Stimulated activated CD4-positive, alpha-beta T cell treated with anti-CD3 and anti-CD28 coated beads, Interleukin-15, amount 100 ng/mL, for 24 hours (primary cell): ENCODE measurements at places on chromosomes 4 and X.

GRCh38 chr4:168557658-168558057, 60.8 kb downstream of the PALLD start:
- DNase-seq, result no peak

DNA sequence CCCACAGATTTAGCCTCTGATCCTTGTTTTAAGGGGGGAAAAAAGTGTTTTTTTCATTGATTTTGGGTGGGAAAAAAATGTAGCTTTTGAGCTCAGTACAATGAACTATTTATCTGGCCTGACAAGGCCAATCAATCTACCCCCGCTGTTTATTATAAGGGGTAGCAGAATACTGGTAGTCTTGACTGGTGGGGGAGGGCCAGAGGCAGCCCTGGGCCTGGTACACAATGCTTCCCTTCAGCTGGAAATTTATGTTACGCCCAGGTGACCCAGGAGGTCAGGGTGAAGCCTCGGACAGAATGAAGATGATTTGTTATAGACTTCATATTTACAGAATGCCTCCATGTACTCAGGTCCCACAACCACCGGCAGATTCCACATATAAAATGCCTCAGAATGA, 143.2 kb downstream of the SH3KBP1 start:
- DNase-seq, result no peak

GRCh38 chr4:13627178-13627605, 333 bp downstream of the BOD1L1 start:
- peak; percentile 42 for DNase-seq

DNA sequence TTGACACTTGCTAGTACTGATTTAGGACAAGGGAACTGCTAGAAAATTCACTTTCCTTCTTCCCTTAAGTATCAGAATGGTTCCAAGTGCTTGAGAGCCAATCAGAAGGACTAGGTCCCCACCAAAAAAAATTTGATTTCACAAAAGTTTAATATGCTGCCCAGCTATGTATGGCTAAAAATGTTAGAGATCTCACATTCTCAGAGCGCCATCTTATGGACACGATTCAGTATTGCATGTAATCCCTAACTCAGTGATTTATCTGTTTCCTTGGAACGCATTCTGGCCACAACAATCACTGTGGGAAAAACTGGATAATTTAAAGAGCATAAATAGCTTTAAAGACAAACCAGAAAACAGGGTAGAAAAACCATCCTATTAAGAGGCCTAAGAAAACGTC, 255.1 kb upstream of the GPC4 start:
- no peak for DNase-seq

- DNase-seq, result no peak
These were observed 112.0 kb downstream of the SHROOM3 start for GRCh38 chr4:76546759-76547742.

GRCh38 chr4:24551492-24552289, 32.7 kb downstream of the DHX15 start:
- no peak for DNase-seq

GRCh38 chrX:133935076-133935475, 50.3 kb downstream of the GPC3 start:
- no peak for DNase-seq

- no peak for DNase-seq
These were observed 65.6 kb downstream of the MCF2 start for GRCh38 chrX:139642241-139642927.

GRCh38 chr4:36046026-36046425, 198.3 kb downstream of the ARAP2 start:
- DNase-seq, result no peak

DNA sequence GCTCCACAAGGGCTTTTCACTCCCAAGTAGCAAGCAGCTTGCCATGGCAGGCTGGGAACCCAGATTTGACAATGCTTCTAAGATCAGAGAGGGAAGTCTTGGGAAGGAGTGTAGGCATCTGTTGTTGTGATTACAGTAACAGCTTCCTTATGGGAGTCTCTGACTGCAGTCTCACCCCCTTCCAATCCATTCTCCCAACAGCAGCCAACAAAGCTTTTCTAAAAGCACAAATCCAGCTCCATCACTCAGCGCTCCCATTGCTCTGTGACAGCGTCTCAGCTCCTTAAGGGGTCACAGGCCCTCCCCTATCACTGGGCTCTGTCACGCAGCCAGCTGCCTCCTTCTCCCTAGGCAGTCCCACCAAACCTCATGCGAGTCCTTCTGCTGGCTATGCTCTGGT, 7.1 kb downstream of the IGFBP7 start:
- DNase-seq, result no peak

- DNase-seq, result peak; percentile 23
These were observed 61.1 kb upstream of the C1QTNF7 start for GRCh38 chr4:15366721-15367120.

DNA sequence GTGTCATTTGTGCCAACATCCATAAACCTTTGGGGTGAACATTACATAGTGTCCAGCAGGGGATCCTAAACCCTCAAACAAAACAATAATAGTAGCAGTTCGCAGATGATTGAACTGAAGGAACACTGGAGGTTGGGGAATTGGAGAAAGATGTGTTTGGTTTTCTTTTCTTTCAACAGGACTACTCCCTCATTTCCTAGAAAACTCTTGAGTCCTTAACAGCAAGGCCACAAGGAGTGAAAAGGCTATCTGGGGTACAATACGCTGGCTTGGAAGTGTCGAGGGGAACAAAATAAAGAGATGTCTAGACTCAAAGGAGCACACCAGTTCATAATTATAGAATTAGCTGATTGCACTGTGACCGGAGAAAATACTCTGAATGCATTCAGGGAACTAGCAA, 72.1 kb downstream of the IDS start:
- no peak for DNase-seq

DNA sequence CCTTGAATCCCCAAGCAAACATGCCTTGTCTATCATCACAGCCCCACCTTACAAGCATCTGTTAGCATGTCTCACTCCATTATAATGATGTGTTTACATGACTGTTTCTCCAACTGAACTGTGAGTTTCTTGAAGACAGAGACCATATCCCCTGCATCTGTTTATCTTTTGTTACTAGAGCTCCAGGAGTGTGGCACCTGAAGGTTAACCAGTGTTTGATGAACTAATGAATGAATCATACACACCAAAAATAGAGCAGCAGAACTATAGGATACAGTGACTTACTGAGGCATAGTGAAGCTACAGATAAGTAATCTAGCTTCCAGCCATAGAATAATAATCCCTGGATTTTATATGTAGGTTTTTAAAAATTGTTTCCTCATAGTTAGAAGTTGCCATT, 331.0 kb downstream of the PCDH7 start:
- DNase-seq, result no peak

DNA sequence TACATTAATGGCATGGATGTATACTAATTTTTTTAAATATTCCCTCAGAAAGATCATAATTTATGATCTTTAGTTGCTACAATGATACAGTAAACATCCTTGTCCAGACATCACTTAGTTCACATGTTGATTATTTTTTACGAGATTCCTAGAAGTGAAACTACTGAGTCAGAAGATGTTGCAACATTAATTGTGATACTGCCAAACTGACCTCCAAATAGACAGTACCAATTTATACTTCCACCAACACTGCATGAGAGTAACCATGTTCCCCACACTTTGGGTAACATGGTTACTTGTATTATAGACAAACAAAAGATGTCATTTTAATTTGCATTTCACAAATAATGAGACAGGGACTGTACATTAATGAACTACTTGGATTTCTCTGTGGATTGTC, 19.6 kb downstream of the RCHY1 start:
- DNase-seq, result no peak

GRCh38 chr4:38781854-38782261, 932 bp downstream of the TLR10 start:
- DNase-seq, result no peak

DNA sequence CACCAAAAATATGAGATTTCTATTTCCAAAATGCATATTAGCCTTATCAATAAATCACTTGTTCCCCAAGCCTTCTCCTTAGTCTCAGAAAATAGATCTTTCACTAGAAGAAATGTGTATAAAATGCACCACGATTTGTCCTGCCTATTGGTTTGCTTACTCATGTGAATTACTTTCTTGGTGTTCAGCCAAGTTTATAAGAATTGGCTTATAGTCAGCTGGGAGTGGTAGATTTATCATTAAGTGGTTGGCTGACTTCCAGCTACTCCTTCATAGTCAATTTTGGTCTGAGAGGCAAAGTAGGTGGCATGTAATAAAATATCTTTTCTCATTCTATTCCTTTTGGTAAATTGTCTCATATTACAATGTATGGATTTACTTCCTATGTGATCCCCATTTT, 1.3 kb downstream of the SULT1E1 start:
- DNase-seq, result no peak

DNA sequence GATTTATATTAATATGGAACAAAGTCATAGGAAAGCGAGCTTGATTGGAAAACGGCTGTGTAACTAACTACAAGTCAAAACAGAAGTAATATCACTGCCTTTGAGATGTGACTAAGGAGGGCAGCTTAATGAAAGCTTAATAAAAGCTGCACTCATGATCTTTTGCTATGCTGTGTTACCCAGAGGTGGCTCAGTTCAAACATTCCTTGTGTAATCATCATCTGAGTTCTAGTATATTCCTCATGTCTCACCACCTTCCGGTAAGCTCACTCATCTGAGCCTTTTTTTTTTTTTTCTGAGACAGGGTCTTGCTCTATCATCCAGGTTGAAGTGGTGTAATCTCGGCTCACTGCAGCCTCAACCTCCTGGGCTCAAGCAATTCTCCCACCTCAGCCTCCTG, 5.0 kb downstream of the GRPEL1 start:
- DNase-seq, result no peak

- no peak for DNase-seq
These were observed 3.6 kb downstream of the VSIG4 start for GRCh38 chrX:66036231-66036630.

DNA sequence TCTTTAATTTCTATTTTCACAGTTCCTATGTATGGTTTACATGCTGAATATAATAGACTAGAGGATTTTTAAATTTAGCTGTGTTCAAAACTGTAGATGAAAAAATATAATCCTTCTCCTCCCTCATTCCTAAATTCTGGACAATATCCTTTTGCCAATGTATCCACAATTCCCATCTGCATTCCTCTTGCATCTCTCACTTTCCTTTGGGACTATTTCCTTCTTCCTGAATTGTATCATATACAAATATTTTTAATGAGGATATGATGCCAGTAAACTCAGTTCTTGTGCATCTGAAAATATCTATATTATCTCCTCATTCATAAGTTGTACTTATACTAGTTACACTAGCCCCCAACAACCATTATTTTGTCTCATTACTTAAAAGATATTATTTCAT, 46.7 kb downstream of the DDX60L start:
- no peak for DNase-seq

DNA sequence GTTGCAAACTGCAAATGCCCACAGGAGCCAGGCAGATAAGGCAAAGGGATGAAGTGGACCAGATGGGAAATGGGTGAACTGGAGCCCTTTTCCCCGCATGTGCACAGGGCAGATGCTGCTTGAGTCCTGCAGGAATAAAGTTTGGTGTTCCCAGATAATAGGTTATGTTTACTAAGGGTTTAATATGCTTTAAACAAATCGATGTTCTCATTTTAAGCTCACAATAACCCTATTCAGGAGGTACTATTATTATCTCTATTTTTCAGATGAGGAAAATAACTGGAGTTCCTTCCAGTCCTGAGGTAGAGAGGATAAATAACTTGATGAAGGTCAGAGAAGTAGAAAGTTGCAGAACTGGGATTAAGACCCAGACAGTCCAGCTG, 77.3 kb downstream of the LRRC66 start:
- no peak for DNase-seq

DNA sequence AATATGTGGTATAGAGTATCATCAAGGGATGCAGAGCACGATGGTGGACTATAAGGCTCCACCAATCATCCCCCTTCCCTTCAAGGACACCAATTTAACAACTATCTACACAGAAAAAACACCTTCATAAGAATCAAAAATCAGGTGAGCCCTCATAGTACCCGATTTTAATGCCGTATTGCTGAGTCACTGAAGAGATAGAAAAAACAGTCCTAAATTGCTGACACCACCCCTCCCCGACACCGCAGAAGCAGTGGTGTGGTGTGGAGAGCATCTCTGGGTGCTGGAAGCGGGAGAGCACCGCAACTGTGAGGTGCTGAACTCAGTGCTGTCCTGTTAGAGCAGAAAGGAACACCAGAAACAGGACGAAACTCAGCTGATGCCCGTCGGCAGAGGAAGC, 49.3 kb downstream of the ABCB7 start:
- no peak for DNase-seq

DNA sequence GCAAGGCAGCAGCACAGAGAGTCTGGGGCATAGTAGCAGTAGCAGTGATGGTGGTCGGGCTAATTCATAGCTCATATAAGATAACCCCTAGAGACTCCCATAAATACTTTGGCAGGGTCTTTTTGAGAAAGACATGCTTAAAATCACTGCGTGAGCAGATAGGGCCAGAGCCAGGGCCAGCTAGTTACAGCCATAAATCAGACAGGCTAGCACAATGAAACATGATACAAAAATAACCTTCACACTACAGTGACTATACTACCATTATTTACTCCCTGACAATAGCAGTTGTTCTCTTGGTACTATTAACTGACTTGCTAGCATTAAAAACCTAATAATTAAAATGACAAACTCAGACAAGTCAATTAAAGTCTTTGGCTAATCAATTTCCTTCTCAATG, 295.9 kb downstream of the SMARCA1 start:
- DNase-seq, result no peak

GRCh38 chrX:154379569-154379951, 465 bp downstream of the EMD start:
- no peak for DNase-seq

DNA sequence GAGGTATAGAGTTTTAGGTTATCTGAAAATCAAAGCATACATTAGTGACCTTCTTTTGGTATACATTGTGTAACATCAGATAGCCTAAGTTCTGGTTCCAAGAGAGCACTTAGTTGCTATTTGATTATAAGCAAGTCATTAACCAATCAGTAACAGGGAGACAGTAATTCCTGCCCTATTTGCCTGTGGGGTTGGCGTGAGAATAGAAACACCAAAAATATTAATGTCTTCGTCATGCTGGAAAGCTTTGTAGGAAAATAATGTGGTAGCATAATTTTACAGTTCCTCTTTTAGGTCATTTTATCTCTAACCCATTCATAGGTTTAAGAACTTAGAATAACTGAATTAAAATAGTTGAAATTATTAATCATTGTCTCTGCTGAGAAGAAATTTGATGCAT, 37.8 kb downstream of the NPNT start:
- no peak for DNase-seq

GRCh38 chrX:112678831-112679230, 907 bp downstream of the LHFPL1 start:
- DNase-seq, result no peak

GRCh38 chr4:38207110-38207457, 246.9 kb downstream of the PTTG2 start:
- DNase-seq, result no peak

- no peak for DNase-seq
These were observed 26.7 kb downstream of the HERC3 start for GRCh38 chr4:88618782-88619485.

- peak; percentile 68 for DNase-seq
These were observed 968 bp upstream of the NELFA start for GRCh38 chr4:2009651-2010233.

- no peak for DNase-seq
These were observed 510.2 kb upstream of the LCORL start for GRCh38 chr4:18531731-18532130.
